RWPE1 (cell line): ENCODE measurements at places on chromosomes 1 and 21.

GRCh38 chr21:16534408-16535101 lies 804.8 kb downstream of the USP25 start:
- no peak for DNase-seq

DNA sequence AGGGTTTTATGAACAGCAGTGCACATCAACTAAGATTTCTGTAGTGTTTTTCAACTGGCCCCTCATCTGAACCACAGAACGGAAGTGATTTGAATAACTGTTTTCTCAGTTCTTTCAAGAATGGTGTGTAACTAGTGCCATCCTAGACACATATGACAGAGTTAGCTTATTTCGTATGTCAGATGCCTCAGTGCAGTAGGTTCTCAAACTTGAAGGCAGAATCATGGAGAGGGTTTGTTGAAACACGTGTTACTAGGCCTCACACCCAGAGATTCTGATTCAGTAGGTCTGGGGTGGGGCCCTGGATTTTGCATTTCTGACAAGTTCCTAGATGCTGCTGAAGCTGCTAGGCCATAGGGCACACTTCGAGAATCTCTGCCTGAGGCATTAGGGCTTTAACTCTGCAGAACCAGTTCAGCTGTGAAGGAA lies 49.0 kb downstream of the SCCPDH start:
- DNase-seq: no peak

GRCh38 chr1:34973326-34973725 lies 11.8 kb downstream of the TMEM35B start:
- no peak for DNase-seq

DNA sequence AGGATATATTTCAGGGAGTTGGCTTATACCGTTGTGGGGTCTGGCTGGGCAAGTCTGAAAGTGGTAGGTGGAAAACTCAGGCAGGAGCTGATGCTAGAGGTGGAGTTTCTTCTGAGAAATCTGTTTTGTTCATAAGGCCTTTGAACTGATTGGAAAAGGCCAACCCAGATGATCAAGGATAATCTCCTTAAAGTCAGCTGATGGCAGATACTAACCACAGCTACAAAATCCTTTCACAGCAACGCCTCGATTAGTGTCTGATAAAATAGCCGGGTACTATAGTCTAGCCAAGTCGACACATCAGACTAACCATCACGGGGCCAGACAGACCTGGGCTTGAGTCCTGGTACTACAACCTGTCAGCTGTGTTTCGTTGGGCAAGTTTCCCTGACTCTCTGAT lies 21.4 kb downstream of the OPRD1 start:
- no peak for DNase-seq

GRCh38 chr1:119962296-119962968 lies 66.1 kb upstream of the ADAM30 start:
- DNase-seq: no peak

DNA sequence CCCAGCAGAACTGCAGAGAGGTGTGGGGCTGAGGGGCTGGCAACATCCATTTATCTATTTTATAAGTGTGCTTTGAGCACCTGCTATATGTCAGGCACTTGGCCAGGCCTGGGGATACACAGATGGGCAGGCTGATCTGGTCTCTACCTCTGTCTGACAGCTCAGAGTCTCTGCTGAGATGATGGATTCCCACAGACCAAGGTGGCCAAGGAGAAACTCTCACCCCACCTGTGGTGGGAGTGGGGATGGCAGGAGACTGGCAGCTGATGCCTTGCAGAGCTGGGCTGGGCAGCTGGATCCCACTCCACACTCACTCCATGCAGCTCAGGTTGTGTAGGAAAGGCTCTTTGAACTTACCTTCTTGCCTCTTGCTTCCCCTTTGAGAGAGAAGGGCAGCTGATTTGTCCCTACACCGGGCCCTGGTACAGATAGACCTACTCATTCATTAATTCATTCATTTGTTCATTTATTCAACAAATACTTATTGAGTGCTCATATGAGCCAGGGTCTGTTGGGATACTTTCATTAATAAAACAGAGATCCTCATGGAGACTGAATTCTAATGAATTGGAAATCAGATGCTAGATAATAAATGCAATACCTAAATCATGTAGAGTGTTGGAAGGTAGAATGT lies 9.0 kb downstream of the ADORA1 start:
- peak; percentile 57 for DNase-seq

GRCh38 chr1:119611701-119612113 lies 36.4 kb downstream of the ZNF697 start:
- peak; percentile 77 for DNase-seq

DNA sequence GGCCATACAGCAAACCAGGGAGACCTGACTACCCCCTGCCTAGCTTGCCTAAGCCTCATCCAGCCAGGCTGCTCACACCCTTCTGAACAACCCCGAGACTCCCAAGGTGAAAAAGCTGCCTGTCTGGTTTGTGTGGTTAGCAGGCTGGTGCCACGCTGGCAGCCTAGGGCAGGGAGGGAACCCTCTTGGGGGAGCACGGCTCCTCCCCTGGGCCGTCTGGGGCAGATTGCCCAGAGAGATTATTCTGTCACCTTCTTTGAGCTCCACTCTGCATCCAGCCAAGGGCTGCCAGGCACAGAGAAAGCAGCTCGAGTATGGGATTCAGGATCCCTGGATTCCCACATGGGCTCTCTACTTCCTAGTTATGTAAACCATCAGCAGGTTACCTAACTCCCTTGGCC lies 27.5 kb upstream of the TCEA3 start:
- DNase-seq: peak; percentile 89

- DNase-seq: no peak
Measured at GRCh38 chr1:245999697-246000637, 507.1 kb downstream of the SMYD3 start.

DNA sequence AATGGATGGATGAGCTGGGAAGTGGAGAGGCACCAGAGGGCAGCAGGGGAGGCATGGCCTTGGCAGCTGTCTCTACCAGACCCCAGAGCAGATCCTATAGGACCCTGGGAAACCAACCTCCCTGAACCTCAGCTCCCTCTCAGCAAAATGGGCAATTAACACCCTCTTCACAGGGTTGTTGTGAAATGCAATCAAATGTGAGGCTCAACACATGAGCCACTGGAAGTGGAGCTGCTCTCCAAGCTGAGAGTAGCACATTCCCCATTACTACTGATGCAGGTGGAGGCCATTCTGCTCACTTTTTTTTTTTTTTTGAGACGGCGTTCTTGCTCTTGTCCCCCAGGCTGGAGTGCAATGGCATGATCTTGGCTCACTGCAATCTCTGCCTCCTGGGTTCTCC lies 6.5 kb upstream of the SYNC start:
- DNase-seq: no peak

DNA sequence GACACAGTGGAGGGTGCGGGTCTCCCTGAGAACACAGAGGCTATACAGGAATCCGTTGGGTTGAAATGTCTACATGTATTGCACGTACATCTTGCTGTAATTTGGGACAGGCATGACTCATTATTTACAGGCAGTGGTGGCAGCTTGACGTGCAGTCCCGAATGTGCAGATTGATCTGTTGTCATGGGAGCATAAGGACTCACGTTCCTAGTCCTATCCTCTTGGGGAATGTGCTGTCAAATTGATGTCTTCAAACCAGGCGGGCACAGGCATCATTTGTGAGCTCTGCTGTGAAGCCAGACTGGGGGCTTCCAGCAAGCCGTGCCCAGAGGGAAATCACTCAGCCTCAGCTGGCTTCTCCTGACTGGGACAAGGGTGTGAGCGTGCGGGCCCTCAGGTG lies 40.5 kb downstream of the S100B start:
- DNase-seq: no peak

DNA sequence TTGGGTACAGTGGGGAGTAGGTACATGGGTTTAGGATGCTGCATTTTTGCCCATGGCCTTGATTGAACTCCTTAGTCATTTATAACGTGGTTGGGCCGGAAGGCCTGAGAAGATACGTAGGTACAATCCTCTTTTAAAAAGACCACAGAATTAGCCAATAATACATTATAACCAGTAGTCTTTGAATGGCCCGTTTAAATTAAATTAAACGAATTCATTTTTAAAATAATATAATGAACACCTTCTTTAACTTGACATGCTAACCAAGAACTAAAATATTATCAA lies 20.1 kb upstream of the ADAR start:
- no peak for DNase-seq

GRCh38 chr1:3444298-3444697 lies 10.2 kb upstream of the ARHGEF16 start:
- no peak for DNase-seq

DNA sequence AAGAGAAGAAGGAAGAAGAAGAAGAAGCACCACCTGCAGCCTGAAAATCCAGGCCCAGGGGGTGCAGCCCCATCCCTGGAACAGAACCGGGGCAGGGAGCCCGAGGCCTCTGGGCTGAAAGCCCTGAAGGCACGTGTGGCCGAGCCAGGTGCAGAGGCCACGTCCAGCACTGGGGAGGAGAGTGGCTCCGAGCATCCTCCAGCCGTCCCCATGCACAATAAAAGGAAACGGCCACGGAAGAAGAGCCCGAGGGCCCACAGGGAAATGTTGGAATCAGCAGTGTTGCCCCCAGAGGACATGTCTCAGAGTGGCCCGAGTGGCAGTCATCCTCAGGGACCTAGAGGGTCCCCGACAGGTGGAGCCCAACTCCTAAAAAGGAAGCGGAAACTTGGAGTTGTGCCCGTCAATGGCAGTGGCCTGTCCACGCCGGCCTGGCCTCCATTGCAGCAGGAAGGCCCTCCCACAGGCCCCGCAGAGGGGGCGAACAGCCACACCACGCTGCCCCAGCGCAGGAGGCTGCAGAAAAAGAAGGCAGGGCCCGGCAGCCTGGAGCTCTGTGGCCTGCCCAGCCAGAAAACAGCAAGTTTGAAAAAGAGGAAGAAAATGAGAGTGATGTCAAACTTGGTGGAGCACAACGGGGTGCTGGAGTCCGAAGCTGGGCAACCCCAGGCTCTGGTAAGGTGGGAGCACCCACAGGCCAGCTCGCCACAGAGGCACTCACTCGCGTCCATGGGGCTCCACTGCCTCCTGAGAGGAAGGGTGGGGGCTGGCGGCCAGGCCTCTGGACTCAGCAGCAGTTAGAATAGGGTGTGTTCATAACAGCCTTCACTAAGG lies 28.4 kb downstream of the RRP1B start:
- DNase-seq: no peak

GRCh38 chr1:183331091-183331742 lies 87.0 kb downstream of the NMNAT2 start:
- no peak for DNase-seq

- no peak for DNase-seq
Measured at GRCh38 chr1:12180903-12181302, 14.1 kb downstream of the TNFRSF1B start.

GRCh38 chr1:29679316-29679715 lies 443.0 kb downstream of the PTPRU start:
- no peak for DNase-seq

DNA sequence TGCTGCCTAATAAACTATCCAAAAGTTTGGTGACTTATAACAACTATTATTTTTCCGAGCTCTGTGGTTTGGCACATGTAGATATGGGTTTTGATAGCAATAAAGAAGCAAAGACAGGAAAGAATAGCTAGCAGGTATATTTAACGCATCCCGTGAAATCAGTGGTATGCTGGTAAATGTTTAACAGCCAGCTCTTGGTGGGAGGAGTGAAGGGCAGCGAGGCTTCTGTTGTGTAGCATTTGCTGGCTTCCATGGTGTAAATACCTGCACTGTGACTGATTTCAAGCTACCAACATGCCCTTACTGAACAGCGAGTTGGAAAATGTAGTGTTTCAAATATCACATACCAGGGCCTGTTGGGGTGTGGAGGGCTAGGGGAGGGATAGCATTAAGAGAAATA lies 291.0 kb downstream of the PRDM2 start:
- DNase-seq: no peak

- no peak for DNase-seq
Measured at GRCh38 chr1:185704181-185704580, 30.0 kb upstream of the HMCN1 start.

- DNase-seq: no peak
Measured at GRCh38 chr1:226898246-226898645, 27.8 kb downstream of the PSEN2 start.

DNA sequence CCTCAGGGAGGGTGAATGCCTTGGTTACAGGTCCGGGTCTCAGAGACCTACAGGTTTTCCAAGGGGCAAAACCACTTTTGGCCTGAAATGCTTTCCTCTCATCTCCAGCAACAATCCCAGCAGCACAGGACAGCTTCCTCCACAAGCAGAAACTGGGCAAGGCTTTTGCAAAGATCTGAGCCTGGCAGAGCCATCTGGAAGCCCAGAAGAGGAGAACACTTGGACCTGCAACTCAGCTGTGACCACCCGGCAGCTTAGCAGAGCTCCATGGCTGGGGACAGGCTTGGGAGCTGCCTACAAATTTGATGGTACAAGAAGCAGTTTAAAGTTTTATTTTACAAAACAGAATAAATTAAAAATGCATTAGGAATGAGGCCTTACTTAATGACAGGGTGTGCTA lies 90.0 kb upstream of the KCND3 start:
- DNase-seq: no peak

GRCh38 chr1:34163792-34164731 lies 968 bp downstream of the CSMD2 start:
- no peak for DNase-seq

- DNase-seq: no peak
Measured at GRCh38 chr1:24914226-24915069, 15.6 kb downstream of the RUNX3 start.

- DNase-seq: no peak
Measured at GRCh38 chr1:173294843-173295242, 87.7 kb upstream of the TNFSF4 start.

DNA sequence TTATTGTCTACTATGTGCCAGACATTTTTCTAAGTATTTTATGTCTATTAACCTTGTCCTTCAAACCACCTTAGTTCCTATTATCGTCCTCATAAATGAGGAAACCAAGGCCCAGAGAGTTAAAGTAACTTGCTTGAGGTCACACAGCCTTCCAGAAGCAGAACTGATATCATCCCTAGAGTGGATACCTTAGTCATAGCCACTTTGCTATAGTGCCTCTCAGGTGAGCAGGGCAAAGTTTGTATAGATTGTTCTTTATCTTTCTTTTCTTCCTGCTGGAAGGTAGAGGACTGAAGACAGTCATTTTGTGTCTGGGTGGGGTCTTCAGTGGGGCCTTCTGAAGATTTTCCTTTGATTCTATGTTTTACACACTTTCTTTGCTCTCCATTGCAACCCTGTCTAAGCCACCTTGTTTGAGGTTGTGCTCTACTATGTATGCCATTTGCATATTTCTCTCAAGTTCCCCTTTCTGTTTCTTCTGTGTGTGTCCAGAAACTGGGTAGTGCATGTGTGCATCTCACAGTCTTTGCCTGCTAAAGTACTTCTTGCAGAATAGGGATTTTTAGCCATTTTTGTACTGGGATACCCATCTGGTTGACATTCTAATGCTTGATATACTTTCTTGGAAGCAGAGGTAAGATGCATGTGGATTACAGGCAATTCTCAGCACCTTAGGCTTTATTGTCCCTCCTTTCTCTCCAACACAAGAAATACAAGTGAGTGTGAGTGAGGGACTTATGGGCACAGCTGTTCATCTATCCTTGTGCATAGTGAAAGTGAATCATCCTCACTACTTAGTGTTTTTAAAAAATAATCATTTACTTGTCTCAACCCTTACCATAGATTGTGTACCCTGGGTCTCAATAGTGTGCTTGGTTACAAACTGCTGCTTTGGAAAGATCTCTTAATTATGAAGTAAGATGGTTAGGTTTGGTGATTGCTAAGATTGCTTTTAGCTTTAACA lies 207.6 kb upstream of the HMCN1 start:
- no peak for DNase-seq
